GM13977 (cell line): ENCODE measurements at places on chromosomes 12 and 14.

GRCh38 chr12:131682510-131682895, 28.4 kb upstream of the SFSWAP start:
- no peak for DNase-seq

- DNase-seq: no peak
These were observed 4.7 kb upstream of the CFAP73 start for GRCh38 chr12:113144806-113145205.

DNA sequence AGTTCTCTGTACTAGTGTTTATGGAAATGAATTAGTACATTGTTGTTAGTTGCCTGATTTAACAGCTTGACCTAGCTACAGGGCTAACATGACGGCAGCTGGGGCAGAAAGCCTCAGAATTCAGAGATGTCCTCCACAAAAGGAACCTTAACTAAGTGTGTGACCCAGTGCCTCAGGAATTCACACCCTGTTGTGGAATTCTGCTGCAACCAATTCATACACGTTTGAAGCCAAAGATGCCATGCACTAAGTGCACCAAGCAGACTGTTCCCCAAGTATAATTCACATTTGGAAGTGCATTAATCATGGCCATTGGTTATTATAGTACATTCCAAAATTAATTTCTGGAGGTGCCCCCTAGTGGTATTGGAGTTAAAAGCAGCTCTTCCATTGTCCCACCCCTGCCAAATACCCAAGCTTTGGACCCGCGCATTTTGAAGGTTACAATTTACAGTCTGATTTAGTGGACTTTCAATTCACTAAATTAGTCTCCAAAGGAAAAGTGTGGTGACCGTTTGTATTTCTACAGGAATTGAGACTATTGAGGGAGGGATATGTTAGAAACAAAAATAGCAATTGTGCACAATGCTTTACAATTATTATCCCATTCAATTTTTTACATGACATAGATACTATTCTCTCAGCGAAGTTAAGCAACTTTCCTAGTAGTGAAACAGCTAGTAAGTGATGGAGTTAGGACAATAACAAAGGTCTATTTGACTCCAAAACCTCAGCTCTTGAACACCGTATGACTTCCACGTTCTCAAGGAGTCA, 85.9 kb downstream of the PAX9 start:
- DNase-seq: peak; percentile 17

GRCh38 chr12:92210071-92210470, 64.4 kb upstream of the BTG1 start:
- peak; percentile 32 for DNase-seq

- no peak for DNase-seq
These were observed 236.7 kb downstream of the BCL11B start for GRCh38 chr14:99035268-99035667.

DNA sequence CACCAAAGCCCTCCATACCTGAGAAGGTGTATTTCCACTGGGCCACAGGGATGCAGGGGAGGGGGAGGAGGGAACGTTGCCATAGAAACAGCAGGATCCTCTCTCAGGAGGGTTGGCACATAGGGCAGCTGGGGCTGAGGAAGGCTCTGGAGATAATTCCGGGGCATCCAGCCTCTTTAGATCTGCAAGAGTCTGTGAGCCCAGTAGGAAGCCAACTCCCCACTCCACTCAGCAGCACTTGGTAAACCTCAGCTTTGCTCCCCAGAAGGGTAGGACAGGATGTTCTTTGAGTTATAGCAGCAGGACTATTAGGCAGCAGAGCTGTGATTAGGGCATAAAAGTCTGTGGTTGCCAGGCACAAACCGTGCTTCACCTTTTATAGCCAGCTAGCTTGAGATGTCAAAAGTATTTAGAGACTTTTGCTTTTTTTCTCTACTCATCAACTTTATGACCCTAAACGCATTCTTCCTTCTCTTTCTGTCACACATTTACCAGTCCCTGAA, 7.8 kb upstream of the PLEKHG3 start:
- DNase-seq: no peak

- DNase-seq: peak; percentile 44
These were observed 264.3 kb upstream of the FOXN3 start for GRCh38 chr14:89681086-89682018.
